ENCODE measurements at places on chromosomes 7 and 10.
A peak's percentile ranks its signal among the peaks of the same experiment; 100 is the strongest.

DNA sequence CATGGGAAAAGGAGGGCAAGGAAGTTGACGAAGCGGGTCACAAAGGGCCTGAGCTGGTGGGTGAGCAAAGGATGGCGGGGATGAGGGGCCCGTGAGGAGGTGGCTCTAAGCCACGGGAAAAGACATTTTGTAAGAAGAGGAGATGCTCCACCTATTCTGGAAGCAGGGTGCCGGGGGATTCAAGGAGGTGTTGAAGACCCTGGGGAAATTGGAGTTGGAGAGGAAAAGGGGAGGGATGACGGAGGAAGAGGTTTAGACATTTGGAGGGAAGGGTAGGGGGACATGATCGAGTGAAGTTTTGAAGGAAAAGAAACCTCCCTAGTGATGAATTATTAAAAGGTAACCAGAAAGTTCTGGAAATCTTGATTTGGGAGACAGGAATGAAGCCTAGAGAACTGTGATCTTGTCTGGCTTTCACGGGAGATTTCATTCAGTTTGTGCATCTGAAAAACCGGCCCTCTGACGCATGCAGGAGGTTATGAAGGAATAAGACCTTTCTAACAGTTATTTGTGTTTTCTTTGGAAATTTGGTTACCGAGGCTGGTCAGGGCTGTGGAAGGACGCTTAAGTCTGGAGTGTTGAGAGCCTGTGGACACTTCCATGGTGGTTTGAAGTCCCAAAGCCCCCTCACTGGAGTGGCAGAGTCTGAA, 1.4 kb downstream of the SMO start:
- peak; percentile 15 for DNase-seq

GRCh38 chr7:23532490-23533237, 883 bp upstream of the TRA2A start:
- no peak for DNase-seq

DNA sequence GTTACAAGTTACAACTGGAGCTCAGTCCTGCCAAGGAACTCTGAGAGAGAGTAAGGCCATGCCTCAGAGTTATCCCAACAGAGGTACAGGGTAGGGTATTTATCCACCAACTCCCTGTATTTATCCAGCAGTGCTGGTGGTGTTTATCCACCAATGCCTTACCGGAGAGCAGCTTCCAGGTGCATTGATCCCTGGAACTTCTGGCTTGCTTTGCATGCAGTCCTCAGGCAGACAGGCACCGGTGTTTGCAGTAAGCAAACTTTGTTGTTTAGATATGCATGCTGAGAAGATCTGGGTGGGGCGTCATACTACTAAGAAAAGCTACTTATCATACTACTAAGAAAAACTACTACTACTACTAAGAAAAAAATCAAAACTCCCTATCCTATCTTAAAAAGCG, 92.4 kb downstream of the CYP26A1 start:
- DNase-seq, result no peak

GRCh38 chr10:89224739-89225443, 17.8 kb upstream of the CH25H start:
- no peak for DNase-seq

- DNase-seq, result no peak
Observed at GRCh38 chr7:2038931-2039728, 193.6 kb downstream of the MAD1L1 start.

DNA sequence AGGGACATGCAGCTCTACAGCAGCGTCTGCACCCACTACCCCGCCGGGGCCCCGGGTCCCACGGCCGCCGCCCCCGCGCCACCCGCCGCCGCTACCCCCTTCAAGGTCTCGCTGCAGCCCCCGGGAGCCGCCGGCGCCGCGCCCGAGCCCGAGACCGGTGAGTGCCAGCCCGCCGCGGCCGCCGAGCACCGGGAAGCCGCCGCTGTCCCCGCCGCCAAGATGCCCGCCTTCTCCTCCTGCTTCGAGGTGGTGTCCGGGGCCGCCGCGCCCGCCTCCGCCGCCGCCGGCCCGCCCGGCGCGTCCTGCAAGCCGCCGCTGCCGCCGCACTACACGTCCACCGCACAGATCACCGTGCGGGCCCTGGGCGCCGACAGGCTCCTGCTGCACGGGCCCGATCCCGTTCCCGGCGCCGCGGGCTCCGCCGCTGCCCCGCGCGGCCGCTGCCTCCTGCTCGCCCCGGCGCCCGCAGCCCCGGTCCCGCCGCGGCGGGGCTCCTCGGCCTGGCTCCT, 631 bp downstream of the OTUD1 start:
- DNase-seq, result peak; percentile 27

GRCh38 chr10:130741901-130742855, 569.3 kb downstream of the TCERG1L start:
- no peak for DNase-seq

- no peak for DNase-seq
Observed at GRCh38 chr7:23593706-23594105, 3.5 kb upstream of the CCDC126 start.
